ENCODE measurements at places on chromosomes 2 and 18.

- DNase-seq = no peak
Measured at GRCh38 chr2:3113122-3113521, 264.5 kb downstream of the EIPR1 start.

DNA sequence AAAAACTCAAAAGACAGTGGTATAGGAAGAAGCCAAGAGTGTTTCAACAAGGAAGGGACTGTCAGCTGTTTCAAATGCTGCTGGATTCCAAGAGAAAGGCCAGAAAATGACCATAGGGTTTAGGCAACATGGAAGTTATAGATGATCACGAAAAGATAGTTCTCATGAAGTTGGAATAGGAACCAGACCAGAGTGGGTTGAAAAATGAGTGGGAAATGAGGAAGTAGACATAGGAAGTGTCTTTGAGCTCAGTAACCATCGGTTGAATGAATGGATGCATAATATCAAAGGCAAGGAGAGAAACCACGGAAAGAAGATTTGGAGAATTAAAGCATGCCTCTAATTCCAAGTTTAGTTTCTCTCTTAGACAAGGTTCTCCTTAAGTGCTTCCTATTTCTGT lies 1.3 kb downstream of the NCAPH start:
- DNase-seq = no peak

DNA sequence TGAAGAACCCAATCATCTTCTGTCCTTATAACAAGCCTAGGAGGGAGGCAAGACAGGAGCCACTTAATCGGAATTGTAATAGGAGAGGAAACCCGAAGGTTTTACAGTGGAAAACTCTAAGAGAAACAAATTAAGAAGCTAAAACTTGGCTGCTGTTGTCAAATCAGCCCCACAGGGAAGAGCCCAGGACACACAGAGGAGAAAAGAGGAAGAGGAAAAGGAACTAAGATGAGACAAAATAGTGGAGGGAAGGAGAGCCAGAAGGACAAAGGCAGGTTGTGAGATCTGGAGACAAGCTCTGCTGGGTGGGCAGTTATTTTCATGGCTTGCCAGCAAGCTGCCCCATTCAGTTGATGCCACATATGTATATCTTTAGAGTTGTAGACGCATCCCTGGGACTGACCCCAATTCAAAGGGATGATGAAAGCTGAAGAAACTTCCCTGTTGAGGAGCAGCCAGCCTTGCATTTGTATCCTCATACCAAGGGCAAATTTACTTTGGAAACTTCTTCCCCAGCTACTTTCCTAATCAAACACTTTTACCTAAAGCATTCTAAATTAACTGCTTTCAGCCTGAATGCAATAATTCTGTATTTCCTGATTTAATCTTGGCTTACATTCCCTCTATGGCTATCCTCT lies 499.8 kb upstream of the MEIS1 start:
- DNase-seq = no peak

GRCh38 chr2:112958428-112959108 lies 19.2 kb upstream of the IL36G start:
- DNase-seq = peak; percentile 25

GRCh38 chr18:36843199-36843598 lies 14.3 kb downstream of the KIAA1328 start:
- no peak for DNase-seq

- peak; percentile 10 for DNase-seq
Measured at GRCh38 chr2:123953846-123954245, 71.2 kb upstream of the CNTNAP5 start.

- DNase-seq = no peak
Measured at GRCh38 chr18:77108821-77109647, 23.5 kb downstream of the MBP start.
